ENCODE measurements at places on chromosomes 5 and 9. TPM values are rescaled to one million over a fixed set of nuclear protein-coding genes. Genes with fewer than 3 reads are reported as not detected.
A peak's percentile ranks its signal among the peaks of the same experiment; 100 is the strongest.

DNA sequence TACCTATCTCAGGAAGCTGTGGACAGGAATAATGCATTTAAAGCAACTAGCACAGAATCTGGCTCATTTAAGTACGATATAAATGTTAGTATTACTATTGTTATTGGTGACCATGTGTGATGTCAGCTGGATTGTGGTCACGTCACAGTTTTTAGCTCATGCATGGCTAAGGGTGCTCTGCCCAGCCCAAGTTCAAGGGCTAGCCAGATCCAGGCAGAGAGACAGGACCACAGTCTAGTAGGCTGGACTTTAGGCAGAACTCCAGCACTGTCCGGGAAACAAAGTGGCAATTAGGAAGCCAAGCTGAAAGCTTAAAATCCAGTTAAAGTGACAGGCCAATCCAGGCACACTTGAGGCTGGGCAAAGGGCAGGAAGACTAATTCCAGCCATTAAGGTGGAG, 273.6 kb downstream of the ADAMTSL1 start:
- H3K36me3 ChIP-seq = no peaks in the 10 kb centered on the region
- H3K27ac ChIP-seq = no peak overlapping the region
- H3K4me1 ChIP-seq = no peaks in the 10 kb centered on the region
- DNase-seq = no peak
- H3K27me3 ChIP-seq = peaks cover 8% of the 10 kb centered on the region
- no peak overlapping the region for H3K4me3 ChIP-seq

LHX3 gene
- total RNA-seq = not detected

GRCh38 chr5:33231214-33231710, 209.5 kb upstream of the TARS1 start:
- H3K27me3 ChIP-seq = no peaks in the 10 kb centered on the region
- no peak for DNase-seq
- H3K4me1 ChIP-seq = peaks cover 14% of the 10 kb centered on the region
- no peak overlapping the region for H3K27ac ChIP-seq

DNA sequence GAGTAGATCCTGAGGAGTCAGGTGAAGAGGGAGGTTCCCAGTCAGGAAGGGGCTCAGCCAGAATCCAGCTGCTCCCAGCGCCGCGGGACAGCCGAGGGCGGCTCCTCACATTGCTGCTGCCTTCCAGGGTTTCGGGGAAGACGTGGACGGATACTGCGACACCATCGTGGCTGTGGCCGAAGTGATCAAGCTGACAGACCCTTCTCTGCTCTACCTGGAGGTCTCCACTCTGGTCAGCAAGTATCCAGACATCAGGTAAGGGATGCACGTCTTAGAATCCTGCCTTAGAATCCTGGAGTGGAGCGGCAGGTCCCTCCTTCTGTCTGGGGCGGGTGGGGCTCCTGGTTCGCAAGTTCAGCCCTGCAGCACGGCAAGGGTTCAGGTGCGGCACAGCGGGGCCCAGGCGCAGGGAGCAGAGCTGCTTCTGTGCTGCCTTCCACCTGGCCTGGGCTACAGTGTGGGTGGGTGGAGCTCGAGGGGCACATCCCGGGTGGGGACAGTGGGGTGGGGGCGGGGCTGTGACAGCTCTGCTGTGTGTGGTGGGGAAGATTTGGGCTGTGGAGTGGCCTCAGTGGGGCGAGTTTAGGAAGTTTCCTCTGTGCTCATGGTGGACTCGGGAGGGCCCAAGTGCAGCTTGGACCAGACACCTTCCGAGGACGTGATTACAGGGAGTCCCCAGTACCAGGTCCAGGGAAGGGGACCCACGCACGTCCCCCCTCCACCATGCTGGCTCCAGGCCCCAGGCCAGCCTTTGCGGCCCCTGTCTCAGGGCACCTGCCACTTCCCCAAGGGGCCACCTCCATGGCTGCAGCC, 22.8 kb downstream of the EXOC3 start:
- H3K27me3 ChIP-seq = no peaks in the 10 kb centered on the region
- no peak for DNase-seq
- H3K4me3 ChIP-seq = no peak overlapping the region
- no peak overlapping the region for H3K27ac ChIP-seq

PCDHGA10 gene
- 0.13 TPM for total RNA-seq

GRCh38 chr5:54304040-54304439, 6.3 kb downstream of the ARL15 start:
- H3K4me3 ChIP-seq = no peak overlapping the region
- H3K27me3 ChIP-seq = no peaks in the 10 kb centered on the region
- H3K4me1 ChIP-seq = peaks cover 22% of the 10 kb centered on the region
- H3K27ac ChIP-seq = no peak overlapping the region

SPINK4 gene
- not detected for total RNA-seq

NPR2 gene
- 9.3 TPM for total RNA-seq

DNA sequence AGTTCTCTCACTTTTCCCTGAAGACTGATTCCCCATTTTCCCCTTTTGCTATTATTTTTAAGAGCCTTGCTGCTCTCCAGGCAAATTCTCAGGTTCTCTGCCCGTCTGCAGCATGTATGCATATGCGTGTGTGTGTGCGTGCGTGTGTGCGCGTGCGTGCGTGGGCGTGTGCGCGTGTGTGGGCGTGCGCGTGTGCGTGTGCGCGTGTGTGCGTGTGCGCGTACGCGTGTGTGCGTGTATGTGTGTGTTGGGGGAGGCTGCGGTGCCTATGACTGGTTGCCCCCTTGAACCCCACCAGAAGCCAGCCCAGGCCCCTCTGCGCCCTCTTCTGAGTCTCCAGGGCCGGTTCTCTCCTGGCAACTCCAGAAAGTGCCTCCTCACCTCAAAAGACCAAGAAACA, 987 bp upstream of the FOXI1 start:
- no peak for DNase-seq
- H3K36me3 ChIP-seq = no peaks in the 10 kb centered on the region
- H3K27ac ChIP-seq = no peak overlapping the region
- peaks cover 16% of the 10 kb centered on the region for H3K27me3 ChIP-seq
- H3K4me1 ChIP-seq = no peaks in the 10 kb centered on the region

DNA sequence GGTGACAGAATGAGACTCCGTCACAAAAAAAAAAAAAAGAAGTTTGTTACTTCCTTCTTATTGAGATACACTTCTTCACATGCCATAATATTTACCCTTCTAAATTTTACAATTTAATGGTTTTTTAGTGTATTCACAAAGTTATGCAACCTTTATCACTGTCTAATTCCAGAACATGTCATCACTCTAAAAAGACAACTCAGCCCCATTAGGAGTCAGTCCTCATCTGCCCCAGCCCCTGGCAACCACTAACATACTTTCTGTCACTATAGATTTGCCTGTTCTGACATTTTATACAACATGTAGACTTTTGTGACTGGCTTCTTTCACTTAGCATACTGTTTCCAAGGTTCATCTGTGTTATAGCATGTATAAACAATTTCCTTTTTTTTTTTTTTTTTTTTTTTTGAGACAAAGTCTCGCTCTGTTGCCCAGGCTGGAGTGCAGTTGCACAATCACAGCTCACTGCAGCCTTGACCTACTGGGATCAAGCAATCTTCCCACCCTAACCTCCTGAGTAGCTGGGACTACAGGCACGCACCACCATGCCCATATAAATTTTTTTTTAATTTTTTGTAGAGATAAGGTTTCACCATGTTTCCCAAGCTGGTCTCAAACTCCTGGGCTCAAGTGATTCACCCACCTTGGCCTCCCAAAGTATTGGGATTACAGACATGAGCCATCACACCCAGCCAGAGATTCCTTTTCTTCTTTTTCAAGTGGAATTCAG, 18.0 kb downstream of the AQP3 start:
- H3K4me3 ChIP-seq = no peak overlapping the region
- H3K27me3 ChIP-seq = peaks cover 1% of the 10 kb centered on the region
- DNase-seq = no peak
- H3K27ac ChIP-seq = no peak overlapping the region

ENTPD2 gene
- total RNA-seq = not detected

DNA sequence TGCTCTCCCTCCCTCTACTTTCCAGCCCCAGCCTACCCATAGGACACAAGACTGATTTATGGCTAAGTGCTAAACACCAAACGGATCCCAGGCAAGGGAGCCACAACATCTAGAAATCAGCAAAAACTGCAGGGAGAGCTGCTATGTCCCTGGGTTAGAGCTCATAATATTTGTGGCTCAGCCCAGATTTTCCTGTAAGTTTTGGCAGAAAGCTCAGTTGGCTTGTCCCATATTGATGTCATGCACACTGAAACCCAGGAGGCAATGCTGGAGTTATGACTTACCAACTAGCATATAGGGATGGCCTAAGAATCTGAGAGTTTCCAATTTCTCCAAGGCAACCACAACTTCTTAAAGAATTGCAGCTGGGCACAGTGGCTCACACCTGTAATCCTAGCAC, 44.7 kb upstream of the MYOT start:
- H3K4me1 ChIP-seq = no peaks in the 10 kb centered on the region
- H3K36me3 ChIP-seq = no peaks in the 10 kb centered on the region
- no peak overlapping the region for H3K27ac ChIP-seq

- peaks cover 7% of the 10 kb centered on the region for H3K4me1 ChIP-seq
- DNase-seq = no peak
- no peaks in the 10 kb centered on the region for H3K36me3 ChIP-seq
- H3K27ac ChIP-seq = no peak overlapping the region
- H3K27me3 ChIP-seq = peaks cover 3% of the 10 kb centered on the region
These were observed 17.1 kb downstream of the RNF44 start for GRCh38 chr5:176519810-176520720.

RELL2 gene
- 19.5 TPM for total RNA-seq

GFI1B gene
- not detected for total RNA-seq

ZNF169 gene
- total RNA-seq = 9.9 TPM

GRCh38 chr5:61307191-61307590, 24.9 kb upstream of the ZSWIM6 start:
- H3K27ac ChIP-seq = peak overlapping the region; percentile 81
- H3K36me3 ChIP-seq = peaks cover 2% of the 10 kb centered on the region
- peaks cover 28% of the 10 kb centered on the region for H3K4me1 ChIP-seq
- H3K4me3 ChIP-seq = no peak overlapping the region
- H3K27me3 ChIP-seq = peaks cover 3% of the 10 kb centered on the region

DNA sequence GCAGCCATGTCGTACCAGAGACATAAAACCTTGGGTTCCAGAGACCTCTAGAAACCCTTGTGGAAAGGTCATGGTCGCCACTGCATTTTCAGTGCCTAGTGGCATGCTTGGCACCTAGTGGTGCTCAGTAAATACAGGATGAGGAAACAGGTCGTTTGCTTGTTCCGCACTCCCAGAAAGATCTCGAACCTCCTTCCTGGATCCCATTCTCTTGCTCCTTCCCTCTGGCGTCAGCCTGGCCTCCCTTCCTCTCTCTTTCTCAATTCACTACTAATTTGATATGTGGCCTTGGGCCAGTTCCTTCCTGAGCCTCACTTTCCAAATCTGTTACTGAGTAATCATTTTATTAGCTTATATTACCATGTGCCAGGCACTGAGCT, 4.4 kb downstream of the NDST1 start:
- H3K27ac ChIP-seq = no peak overlapping the region
- H3K36me3 ChIP-seq = no peaks in the 10 kb centered on the region
- no peaks in the 10 kb centered on the region for H3K4me1 ChIP-seq
- no peak for DNase-seq
- no peak overlapping the region for H3K4me3 ChIP-seq

DNA sequence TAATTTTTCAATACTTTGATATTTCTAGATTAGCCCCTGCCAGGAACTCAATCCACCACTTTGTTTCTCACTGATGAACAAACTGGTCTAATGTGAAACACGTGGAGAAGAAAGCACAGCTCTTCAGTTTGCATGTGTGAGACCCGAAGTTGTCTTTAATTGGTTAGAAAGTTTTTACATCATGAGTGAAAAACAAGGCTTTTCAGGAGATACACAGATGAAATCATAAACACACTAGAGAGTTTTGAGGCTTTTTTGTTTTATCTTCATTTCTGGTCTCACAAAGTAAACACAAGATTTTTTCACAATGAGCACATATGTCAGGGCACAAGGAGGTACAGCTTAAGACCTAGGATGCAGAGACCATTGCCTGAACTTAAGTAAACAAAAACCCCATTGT, 84.5 kb upstream of the MOCS2 start:
- peaks cover 6% of the 10 kb centered on the region for H3K27me3 ChIP-seq
- H3K4me3 ChIP-seq = no peak overlapping the region
- H3K36me3 ChIP-seq = no peaks in the 10 kb centered on the region
- H3K4me1 ChIP-seq = no peaks in the 10 kb centered on the region
- no peak for DNase-seq

- no peak overlapping the region for H3K4me3 ChIP-seq
- no peaks in the 10 kb centered on the region for H3K4me1 ChIP-seq
- no peak for DNase-seq
- no peak overlapping the region for H3K27ac ChIP-seq
- H3K36me3 ChIP-seq = no peaks in the 10 kb centered on the region
These were observed 449.6 kb downstream of the NTRK2 start for GRCh38 chr9:85118990-85119755.

DNA sequence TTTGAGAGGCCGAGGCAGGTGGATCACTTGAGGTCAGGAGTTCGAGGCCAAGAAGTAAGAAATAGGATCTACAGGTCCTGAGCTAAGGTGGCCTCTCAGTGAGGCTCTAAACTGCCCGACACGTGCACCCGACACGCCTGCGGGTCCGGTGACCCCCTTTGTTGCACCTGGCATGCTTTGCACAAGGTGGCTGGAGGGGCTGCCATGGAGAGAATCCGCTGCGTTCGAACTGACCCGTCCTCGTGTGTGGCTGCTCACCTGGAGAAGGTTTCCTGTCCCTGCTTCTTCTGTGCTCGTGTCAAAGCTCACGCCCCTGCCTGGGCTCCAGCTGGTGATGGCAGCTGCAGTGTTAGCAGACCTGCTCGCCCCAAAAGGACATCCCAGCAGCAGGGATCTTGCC, 5.7 kb upstream of the OLFM1 start:
- no peak overlapping the region for H3K27ac ChIP-seq
- no peak overlapping the region for H3K4me3 ChIP-seq
- H3K27me3 ChIP-seq = peaks cover 15% of the 10 kb centered on the region
- peaks cover 5% of the 10 kb centered on the region for H3K4me1 ChIP-seq
- no peak for DNase-seq
- H3K36me3 ChIP-seq = no peaks in the 10 kb centered on the region

- H3K36me3 ChIP-seq = no peaks in the 10 kb centered on the region
- H3K4me1 ChIP-seq = no peaks in the 10 kb centered on the region
- H3K4me3 ChIP-seq = no peak overlapping the region
- H3K27ac ChIP-seq = no peak overlapping the region
These were observed 149.9 kb upstream of the PRR16 start for GRCh38 chr5:120314191-120314590.

SLC30A5 gene
- 60.8 TPM for total RNA-seq

PCDHB8 gene
- total RNA-seq = not detected

PCDHB11 gene
- total RNA-seq = not detected

DNA sequence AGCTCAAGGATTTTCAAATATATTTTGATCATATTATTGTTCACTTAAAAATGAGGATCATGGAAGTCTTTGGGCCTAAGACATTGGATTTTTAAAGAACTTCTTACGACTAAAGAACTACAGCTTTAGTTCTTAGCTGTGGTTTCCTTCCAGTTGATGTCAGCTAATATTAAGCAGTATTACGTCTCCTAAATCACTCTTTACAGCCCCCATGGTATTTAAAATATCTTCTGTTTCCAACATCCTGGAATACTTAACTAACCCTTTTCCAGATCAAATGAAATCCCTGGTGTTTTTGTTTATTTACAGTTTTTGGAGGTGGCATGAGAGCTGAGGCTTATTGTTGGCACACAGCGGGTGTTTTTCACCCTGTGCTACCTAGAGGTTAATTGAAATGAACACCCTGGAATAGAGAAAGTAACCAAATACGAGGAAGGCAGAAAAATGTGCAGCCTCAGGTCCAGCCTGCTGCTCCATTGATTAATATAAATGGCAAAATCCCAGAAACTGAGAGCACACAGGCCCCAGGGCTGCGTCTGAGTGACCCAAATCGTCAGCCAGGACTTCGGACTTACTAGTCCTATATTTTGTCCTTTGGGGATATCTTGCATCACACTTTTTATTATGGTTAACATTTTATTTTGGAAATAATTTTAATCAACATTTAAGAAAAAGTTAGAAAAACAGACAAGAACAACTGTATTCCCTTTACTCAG, 52.3 kb upstream of the ICE1 start:
- DNase-seq = no peak
- no peaks in the 10 kb centered on the region for H3K36me3 ChIP-seq
- H3K27me3 ChIP-seq = peaks cover 2% of the 10 kb centered on the region
- no peak overlapping the region for H3K4me3 ChIP-seq

Data from activated T-helper 1 cell treated with anti-CD3 and anti-CD28 coated beads, Interleukin-12 subunit alpha, Interleukin-12 subunit beta, Interleukin-2, Interleukin-4 antibody, amounts not matched to agents 30 ng/mL and 10 ng/mL and 1 ng/mL, durations not matched to agents 14 hours and 24 hours and 36 hours (primary cell).